ENCODE measurements at places on chromosomes 16 and 17.
A peak's percentile ranks its signal among the peaks of the same experiment; 100 is the strongest.

- DNase-seq = no peak
These were observed 205.0 kb downstream of the RPTOR start for GRCh38 chr17:80749611-80750010.

DNA sequence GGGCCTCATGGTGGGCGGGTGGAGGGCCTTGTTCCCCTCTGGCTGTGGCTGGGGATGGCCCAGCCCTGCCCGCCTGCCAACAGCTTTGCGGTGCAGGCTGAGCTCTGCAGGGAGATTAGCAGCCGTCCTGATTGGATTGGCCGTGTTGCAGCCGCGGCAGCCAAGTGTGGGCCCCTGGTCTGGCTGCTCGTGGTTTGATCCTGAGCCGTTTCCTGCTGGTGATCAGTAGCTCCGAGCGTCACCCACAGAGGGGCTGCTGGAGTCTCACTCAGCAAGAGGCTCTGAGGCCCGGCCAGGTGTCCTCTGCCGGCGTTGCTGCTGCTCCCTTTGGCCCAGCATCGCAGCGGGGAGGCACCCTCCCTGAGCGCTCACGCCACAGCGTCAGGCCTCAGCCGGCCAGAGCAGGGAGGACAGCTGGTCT is 32.5 kb downstream of the BAIAP2 start:
- DNase-seq = no peak

GRCh38 chr17:80195671-80196529 is 24.2 kb downstream of the SGSH start:
- peak; percentile 27 for DNase-seq

GRCh38 chr17:73342541-73343167 is 30.9 kb upstream of the CDC42EP4 start:
- peak; percentile 43 for DNase-seq

DNA sequence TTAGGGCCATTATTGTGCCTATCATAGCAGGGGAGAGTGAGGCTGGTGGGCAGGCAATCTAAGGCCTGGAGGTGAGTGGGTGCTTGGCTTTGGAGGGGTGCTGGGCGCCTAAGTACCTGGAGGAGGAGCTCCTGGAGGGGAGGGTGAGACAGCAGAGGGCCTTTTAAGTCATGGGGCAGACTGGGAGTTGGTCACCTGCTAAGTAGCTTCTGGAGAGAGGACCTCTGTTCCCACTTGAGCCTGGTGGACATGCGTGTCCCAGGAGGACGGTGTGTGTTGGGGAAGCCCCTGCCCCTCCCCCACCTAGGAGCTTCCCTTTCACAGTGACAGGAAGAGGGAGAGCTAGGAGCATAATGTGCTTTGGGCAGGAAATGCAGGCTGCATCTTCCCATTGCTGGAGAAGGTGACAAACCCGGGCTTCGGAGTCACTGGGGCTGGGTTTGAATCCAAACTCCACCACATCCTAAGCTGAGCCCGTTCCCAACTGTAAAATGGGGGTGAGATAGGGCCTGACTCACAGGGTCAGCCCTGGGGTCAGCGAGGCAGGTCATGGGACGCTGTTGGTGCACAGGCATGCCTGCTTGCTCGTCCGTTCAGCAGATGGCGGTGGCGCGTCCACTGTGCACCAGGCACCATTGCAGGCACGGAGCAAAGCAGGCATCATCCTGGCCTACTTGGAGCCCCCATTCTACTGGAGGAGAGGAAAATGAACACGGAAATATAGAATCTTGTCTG is 37.9 kb downstream of the CMIP start:
- DNase-seq = no peak

DNA sequence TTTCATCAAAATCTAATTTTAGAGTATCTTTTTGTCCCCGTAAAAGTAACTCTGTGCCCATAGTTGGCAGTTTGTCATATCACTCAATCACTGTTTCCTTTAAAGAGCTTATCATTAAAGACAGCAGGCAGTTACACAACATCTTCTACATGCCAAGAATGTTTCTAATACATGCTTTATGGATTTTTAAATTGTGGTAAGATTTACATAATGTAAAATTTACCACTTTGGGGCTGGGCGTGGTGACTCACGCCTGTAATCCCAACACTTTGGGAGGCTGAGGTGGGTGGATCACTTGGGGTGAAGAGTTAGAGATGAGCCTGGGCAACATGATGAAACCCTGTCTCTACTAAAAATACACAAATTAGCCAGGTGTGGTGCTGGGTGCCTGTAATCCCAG is 687.2 kb downstream of the WWOX start:
- DNase-seq = no peak

DNA sequence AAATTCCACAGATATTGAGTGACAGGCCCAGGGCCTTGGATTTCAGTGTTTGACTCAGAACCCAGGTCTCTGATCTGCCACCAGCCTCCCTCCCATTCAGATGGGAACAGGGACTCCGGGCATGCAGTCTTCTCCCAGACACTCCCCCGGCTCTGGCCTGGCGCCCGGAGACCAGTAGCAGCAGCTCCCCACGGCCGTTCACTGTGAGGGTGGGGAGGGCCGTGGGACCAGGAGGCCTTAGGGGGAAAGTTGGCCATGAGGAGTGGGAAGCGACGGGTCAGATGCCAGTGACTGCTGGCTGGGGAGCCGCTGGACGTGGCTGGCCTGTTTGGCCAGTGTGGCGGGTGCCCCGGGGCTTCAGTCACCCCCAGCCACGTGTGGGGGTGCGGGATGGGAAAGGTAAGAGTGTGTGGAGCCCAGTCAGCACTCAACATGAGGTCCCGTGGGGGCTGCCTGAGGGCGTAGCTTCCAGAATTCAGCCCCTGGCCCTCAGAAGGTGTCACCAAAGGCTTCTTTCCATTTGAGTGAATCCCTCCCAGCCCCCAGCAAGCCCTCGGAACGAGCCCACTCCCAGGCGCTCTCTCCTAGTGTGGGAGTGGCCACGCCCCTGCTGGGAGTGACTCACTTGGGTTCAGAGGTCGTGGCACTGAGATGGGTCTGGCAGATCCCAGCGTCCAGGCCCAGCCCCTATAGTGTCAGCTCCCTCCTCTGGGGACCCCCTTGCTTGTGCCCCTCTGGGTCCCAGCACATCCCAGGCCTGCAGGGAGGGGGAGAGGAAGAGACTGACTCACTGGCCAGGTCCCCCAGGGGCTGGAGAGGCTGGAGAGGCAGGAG is 309.4 kb downstream of the SEC14L1 start:
- DNase-seq = peak; percentile 73

DNA sequence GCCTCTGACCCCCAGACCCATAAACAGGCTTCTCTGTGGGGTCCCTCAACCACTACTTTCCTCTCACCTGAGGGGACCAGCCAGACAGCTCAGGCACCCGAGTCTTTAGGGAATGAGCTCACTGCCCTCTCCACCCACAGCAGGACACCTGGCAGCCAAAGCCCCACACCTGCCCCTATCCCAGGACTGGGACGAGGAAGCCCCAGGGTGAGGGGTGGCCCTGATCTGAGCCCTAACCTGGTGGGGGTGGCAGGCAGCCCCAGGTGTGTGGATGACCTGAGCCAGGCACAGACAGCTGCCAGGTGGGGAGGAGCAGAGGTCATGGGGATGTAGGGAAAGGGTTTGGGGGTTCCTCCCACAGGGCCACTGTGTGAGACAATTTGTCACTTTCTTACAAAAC is 1.7 kb upstream of the TEX19 start:
- DNase-seq = no peak

DNA sequence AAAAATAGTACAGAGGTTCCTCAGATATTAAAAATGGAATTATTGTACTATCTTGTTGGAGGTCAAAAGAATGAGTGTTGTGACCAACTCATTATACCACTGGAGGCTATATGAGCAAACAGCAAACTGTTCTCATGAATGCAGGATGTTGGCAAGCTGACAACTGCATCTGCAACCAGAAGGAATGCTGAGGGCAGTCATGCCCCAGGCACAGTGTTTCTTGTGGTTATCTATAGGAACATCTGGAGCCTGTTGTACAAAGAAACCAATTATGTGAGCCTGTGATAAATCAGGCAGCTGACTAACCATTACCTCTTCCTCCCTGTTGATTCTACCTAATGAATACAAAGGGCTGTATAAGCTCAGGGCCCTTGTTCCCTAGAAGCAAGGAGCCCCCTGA is 2057.1 kb downstream of the TP53TG3F start:
- no peak for DNase-seq

DNA sequence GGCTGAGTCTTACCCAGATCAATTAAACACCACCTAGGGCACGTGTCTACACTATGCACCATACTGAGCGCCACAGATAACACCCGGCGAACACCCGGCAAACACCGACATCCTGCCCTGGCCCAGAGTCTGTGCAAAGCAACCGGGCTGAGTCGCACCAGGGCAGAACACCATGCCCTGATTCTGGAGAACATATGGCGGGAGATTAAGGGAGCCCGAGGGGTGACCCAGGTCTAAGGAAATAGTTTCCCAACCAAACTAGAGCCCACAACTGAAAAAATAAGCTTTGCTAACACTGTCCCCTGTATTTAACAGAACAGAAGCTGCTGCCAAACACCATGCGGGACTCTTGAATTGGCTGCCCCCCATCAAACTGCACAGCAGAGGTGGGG is 22.1 kb downstream of the MYO18A start:
- DNase-seq = no peak

Measured in AG08395 (cell line).